GM13976 (cell line): ENCODE measurements at places on chromosomes 3 and 15.
A peak's percentile ranks its signal among the peaks of the same experiment; 100 is the strongest.

- DNase-seq: no peak
Measured at GRCh38 chr3:35216501-35217266, 422.6 kb upstream of the ARPP21 start.

GRCh38 chr15:30924353-30924752, 20.6 kb downstream of the FAN1 start:
- no peak for DNase-seq

GRCh38 chr15:24848050-24848449, 106.7 kb upstream of the SNRPN start:
- DNase-seq: no peak

DNA sequence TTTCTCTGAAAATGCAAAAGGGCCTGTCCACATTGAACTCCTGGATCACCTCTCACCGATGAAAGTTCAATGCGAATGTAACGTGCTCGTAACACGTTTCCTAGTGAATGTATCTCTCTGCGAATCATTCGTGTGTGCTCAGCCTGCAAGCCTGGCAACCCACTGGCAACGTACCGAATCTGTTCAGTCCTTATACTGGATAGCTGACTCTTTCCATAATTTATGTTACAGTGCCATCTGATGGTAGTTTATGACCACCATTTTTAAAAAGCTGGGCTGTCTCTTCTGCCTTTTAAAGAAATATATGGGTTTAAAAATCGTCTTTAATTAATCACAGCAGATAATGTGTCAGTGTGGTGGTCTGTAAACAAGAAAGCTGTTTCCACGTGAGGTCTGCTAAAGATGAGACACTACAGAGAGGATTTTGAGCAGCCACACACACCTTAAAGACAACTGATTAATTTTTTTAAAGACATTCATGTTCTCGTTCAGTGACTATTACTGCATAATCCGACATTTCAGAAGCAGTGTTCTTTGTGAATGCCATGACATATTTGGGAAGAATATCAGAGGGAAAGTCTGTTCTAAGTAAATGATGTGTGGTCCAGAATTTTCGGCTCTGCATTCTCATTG, 69.4 kb upstream of the FOXP1 start:
- peak; percentile 44 for DNase-seq

- no peak for DNase-seq
Measured at GRCh38 chr3:194133661-194134230, 2.2 kb upstream of the HES1 start.

- DNase-seq: no peak
Measured at GRCh38 chr15:56205061-56205876, 38.4 kb downstream of the RFX7 start.

DNA sequence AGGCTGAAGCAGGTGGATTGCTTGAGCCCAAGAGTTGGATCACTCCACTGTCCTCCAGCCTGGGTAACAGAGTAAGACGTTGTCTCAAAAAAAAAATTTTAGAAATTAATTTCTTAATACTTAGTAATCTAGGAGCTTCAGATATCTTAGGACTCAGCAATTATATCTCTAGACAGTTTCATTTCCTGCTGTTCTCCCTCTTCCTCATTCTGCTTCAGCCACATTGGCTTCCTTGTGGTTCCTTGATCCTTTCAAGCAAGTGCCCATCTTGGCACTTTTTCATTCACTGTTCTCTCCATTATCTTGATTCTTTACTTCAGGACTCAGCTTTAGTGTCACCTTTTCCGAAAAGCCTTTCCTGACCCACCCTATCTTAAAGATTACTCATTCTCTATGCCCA, 22.5 kb downstream of the TMEM202 start:
- no peak for DNase-seq

DNA sequence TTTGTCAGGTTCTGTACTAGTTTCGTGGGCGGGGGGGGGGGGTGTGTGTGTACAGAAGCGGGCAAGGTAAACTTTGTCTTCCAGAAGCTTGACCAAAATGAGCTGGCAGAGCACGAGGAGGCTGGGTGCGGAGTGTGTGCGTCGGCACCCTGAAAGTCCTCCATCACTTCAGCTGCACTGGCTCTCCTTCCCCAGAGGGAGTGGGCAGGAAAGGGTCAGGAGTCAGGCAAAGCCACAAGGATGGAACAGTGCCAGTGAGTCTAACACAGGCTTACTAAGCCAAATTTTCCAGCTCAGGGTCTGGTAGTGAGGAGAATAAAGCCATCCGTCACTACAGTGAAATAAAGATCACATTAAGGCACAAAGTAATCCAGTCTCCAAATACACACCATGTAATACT, 11.9 kb upstream of the SH3GL3 start:
- DNase-seq: no peak

DNA sequence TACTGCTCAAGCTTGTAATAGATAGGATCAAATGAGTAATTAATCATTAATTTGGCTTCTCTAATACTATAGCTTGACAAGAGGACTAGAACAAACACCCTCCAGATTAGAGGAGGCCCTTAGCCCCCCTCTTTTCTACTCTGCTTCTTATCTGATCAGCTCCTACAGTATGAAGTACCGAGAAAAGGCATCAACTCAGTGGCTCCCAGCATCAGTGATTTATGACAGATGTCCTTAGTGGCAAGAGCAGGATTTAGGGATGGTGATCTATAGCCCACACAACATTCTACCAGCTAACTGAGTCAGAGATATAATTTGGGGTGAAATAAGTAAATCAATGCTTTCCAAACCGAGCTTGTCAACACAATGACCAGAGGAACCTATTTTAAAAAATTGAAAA, 541.1 kb downstream of the NLGN1 start:
- DNase-seq: no peak

- peak; percentile 38 for DNase-seq
Measured at GRCh38 chr15:83248151-83249029, 36.1 kb downstream of the BNC1 start.

- no peak for DNase-seq
Measured at GRCh38 chr3:139839659-139840058, 95.3 kb upstream of the CLSTN2 start.

DNA sequence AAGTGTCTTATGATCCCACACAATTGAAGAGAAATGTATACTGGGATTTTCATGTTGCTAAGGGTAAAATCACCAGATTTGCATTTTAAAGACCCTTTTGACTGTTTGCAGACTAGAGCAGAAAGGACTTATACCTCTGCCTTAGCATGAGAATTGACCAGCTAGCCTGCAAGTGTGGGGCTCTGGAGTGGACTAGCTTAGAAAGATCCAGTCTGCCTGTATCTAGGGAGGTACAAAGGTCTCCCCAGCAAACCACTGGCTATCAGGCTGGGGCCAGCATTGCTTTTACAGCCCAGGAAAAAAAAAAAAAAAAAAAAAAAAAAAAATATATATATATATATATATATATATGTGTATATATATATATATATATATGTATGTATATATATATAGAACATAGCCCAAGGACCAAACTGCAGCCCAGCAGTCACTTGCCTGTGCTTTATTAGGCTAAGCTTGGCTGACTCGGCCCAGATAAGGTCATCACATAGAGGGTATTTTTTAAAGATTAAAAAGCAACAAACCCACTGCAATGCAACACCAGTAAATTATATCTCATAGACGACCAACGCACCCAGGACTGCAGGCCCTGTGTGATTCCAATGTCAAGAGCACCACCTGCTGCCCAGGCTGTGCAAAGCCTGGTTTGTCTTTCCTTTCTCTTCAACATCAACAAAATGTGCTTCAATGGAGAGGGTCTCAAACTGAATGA, 63.7 kb downstream of the DCLK3 start:
- DNase-seq: peak; percentile 60

DNA sequence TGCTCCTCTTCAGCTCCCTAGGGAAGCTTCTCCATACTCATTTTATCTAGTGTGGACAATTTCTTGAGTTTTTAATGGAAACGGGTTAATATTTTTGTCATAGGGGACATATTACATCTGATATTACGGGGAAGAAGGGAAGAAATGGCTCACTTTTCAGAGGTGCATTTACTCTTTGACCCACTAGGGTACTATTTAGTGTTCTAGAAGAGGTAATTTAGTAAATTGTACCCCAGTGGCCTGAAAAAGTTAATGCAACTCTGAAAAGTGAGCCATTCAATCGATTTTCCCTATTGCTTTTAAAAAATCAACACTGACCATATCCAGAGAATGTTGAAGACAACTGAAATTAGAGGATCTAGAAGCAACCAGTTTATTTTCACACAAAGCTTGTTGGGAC, 71.2 kb downstream of the MAP2K5 start:
- DNase-seq: no peak

GRCh38 chr3:103295974-103296570, 861.3 kb downstream of the ZPLD1 start:
- peak; percentile 3 for DNase-seq

GRCh38 chr15:71660501-71660900, 149.9 kb upstream of the NR2E3 start:
- DNase-seq: no peak

DNA sequence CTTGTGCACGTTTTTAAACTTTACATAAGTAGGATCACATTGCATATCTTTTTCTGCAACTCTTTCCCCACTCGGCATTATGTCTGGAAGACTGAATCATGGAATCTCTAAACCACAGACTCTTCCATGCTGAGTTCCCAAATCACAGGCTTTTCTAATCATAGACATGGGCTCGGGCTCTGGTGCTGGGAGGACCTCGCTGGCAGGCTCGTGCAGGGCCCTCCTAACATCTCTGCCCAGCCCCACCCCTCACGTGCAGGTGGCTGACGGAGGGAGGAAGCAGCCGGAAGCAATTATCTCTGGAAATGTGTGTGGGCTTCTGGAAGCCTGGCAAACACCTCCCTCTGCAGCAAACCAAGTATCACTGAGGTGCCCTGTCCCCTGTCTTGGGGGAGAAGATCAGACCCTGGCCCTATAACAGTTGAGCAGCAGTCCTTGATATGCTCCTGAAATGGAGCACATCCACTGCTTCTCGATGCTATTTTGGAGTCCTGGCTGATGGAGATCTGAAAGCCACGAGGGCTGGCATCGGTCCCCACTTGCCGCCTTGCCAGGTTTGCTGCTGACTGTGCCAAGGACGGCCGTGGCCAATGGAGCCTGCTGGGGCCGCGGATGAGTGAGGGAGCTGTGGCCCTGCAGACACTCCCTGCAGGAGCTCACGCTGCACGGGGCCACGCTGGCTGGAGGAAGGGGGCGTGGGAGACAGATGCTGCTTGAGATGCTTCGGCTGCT, 4.4 kb upstream of the IQSEC1 start:
- no peak for DNase-seq

- DNase-seq: no peak
Measured at GRCh38 chr3:100122321-100122720, 8.0 kb upstream of the FILIP1L start.

- DNase-seq: no peak
Measured at GRCh38 chr3:13788522-13789424, 91.1 kb downstream of the WNT7A start.

GRCh38 chr3:124467980-124468902, 262.0 kb upstream of the UMPS start:
- peak; percentile 62 for DNase-seq

- no peak for DNase-seq
Measured at GRCh38 chr3:13579063-13579462, 30.1 kb downstream of the FBLN2 start.

- DNase-seq: no peak
Measured at GRCh38 chr3:84442533-84442932, 516.3 kb upstream of the CADM2 start.

- DNase-seq: no peak
Measured at GRCh38 chr15:39609166-39609916, 28.5 kb downstream of the THBS1 start.

GRCh38 chr15:94610069-94610468, 378.7 kb downstream of the MCTP2 start:
- no peak for DNase-seq

DNA sequence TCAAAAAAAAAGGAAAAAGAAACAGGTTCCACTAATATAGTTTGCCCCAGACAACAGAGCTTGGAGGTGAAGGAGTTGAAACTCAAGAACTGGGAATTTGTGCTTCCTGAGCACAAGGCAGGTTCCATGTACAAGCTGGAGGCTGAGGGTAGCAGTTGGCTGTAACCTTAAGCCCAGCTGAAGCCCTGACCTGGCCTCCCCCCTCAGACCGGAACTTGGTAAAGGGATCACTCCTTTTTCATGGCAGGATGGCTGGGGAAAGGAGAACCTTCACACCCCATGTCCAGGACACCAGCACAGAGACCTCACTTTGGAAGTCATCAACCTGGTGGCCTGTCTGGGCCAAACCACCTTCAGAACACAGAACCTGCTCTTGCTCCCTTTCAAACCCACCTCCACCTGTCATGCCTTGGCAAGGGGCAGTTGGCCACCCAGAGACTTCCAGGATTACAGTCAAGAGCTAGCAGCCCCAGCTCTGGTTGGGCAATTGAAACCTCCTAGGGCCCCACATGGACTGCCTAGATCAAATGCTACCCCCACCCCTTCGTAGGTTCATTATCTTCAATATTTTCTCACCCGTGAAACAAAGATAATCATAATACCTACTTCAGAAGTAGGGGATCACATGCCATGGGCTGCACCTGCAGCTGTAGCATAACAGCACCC, 3.5 kb downstream of the RPL29 start:
- DNase-seq: no peak

- no peak for DNase-seq
Measured at GRCh38 chr3:140708815-140709214, 31.0 kb downstream of the TRIM42 start.

GRCh38 chr15:87167706-87168105, 1088.0 kb downstream of the AGBL1 start:
- no peak for DNase-seq
